ENCODE measurements at places on chromosomes 1 and 21.

GRCh38 chr1:212594640-212595039 lies 13.9 kb upstream of the ATF3 start:
- DNase-seq, result no peak

DNA sequence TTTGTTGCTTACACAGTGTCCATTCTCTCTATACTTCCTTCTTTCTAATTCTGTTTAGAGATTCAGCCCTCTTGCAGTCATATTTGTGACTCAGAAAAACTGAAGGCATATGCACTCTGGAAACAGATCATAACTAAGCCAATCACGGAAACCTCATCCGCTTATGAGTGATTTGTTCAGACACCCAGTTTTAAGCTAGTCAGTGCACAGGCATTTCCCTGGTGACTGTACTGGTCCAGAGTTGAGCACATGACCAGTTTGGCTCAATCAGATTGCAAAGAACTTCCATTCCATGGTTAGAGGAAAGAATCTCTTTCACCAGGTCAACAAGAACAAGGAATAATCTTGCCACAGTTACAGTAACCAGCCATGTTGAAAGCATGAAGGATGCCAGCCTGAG lies 69.2 kb upstream of the SGIP1 start:
- no peak for DNase-seq

DNA sequence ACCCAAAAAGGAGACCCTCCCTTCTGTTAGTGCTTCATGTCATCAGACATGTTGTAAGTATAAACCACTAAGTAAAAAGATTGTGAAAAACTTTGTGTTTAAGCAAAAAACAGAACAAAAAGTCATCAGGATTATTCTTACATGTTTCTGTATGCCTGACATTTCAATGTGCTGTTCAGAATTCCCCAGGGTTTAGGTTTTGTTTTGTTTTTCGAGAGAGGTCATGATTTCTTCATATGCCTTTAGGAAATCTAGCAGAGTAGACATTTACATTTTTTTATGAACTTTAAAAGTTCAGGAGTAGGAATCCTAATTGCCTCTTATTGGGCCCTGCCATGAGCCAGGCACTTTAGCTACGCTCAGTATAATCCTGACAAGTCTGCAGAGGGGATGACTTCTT lies 85.3 kb downstream of the VPS13D start:
- no peak for DNase-seq

- no peak for DNase-seq
Observed at GRCh38 chr1:237171454-237172117, 129.6 kb downstream of the RYR2 start.

All from naive thymus-derived CD8-positive, alpha-beta T cell (primary cell).